RWPE1 (cell line): ENCODE measurements at places on chromosomes 6 and 20.
A peak's percentile ranks its signal among the peaks of the same experiment; 100 is the strongest.

- no peak for DNase-seq
Measured at GRCh38 chr20:12067686-12068085, 150.0 kb downstream of the BTBD3 start.

DNA sequence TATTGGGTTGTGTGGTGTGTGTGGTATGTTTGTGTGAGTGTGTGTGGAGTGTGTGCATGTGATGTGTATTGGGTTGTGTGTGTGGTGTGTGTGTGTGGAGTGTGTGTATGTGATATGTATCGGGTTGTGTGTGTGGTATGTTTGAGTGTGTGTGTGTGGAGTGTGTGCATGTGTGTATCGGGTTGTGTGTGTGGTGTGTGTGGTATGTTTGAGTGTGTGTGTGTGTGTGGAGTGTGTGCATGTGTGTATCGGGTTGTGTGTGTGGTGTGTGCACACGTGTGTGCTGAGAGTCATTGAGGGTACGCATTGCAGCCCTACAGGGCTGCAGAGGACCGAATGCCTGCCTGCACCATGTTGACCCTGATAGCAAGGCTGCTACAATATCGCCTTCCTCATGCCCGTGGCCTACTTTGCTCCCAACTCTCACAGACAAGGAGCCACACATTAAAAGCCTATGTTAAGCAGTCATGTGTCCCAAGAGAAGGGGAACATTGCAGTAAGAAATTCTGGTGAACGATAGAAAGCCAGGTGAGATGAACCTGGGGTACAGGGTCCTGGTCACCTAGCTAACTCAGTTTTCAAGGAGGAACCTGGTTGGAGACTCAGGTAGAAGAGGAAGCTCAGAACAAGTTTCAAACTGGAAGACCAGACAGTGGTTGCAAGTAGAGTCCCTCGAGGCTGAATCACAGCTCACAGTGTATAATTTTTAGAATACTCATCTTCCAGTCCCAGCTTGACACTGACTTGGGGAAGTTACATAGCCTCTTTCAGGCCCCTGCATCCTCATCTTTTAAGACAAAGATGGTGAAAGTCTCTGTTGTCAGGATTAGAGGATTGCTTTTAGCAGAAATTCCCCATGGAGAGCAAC lies 45.7 kb upstream of the TMEM170B start:
- DNase-seq: no peak

- DNase-seq: peak; percentile 29
Measured at GRCh38 chr6:100382031-100382430, 82.7 kb downstream of the SIM1 start.

GRCh38 chr6:3911130-3911529 lies 62.0 kb downstream of the FAM50B start:
- no peak for DNase-seq

- DNase-seq: no peak
Measured at GRCh38 chr6:107399935-107400334, 59.4 kb downstream of the PDSS2 start.

DNA sequence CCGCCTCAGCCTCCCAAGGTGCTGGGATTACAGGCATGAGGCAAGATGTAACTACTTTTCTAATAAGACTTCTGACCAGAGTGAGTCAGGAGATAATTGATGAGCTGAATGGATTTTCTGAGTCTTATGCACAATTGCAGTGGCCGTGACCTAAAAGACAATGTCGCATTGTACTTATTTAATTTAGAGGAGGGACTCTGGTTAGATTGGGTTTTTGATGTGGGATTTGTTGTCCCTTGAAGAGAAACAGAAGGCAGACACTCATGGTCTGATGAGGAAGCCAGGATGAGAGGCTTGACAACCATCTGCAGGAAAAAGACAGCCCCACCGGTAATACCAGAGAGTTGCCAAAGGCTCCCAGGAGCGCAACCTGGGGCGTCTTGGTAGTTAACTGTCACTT lies 68.0 kb downstream of the ISM1 start:
- no peak for DNase-seq

- no peak for DNase-seq
Measured at GRCh38 chr20:58993332-58994248, 12.5 kb downstream of the NELFCD start.

- no peak for DNase-seq
Measured at GRCh38 chr20:3800256-3800877, 4.3 kb downstream of the CDC25B start.

GRCh38 chr6:158457616-158458278 lies 102.1 kb upstream of the TMEM181 start:
- peak; percentile 55 for DNase-seq

GRCh38 chr6:158544428-158544827 lies 15.5 kb upstream of the TMEM181 start:
- no peak for DNase-seq

DNA sequence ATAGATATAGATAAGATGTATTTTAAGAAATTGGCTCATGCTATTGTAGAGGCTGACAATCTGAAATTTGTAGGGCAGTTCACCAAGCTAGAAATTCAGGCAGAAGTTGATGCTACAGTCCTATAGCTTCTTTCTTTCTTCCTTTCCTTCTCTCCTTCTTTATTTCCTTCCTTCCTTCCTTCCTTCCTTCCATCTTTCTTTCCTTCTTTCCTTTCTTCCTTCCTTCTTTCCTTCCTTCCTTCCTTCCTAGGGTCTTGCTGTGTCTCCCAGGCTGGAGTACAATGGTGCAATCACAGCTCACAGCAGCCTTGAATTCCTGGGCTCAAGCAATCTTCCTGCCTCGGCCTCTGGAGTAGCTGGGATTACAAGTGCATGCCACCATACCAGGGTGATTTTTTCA lies 55.3 kb downstream of the TFAP2A start:
- DNase-seq: no peak

DNA sequence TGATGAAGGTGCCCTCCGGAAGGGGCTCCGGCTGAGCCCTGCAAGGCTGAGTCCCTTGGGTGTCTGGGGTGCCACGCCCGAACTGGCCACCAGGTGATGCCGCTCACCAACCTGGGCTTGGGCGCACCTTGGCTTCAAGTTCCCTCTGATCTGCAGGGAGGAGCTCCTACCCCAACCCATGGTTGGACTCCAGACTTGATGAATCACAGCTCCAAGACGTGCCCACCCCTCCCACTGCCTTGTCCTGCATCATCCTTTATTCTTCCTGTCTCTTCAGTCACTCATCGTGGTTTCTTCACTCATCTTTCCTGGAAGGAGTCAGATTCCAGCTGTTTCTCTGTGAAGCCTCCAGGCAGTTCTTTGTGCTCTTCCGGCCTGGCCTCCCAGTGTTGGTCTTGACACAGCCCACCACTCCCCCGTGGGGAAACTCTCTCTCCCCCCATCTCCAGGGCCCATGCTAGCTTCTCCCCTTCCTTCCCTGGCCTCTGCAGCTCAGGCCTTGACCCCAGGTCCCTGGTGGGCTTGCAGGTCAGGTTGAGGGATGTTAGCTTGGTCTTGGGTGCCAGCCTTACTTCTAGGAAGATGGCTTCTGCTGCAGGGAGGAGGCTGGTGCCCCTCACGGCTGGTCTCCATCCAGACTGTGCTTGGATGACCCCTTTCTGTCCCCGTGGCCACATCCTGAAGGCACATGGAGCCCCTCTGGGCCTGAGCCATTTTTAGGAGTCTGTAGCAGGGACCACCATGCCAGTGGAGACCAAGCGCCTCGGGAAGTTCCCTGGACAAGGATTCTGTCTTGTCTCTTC lies 2.6 kb upstream of the ZBP1 start:
- peak; percentile 99 for DNase-seq

DNA sequence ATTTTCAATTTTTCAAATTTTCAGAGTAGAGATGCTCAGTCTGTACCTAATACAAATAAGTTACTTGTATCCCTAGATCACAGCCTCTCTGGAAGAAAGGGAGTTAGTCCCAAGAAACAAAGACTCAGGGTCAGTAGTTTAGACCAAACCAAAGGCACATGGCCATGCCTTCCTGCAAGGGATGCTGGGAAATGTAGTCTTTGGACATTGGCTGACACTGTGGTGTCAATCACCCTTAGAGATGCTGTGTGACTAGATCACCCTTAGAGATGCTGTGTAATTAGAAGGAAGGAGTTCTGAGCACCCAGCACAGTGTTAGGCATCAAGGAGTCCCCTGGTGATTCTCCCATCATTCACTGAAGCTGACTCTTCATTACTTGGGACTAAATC lies 202.1 kb downstream of the NFATC2 start:
- DNase-seq: no peak

GRCh38 chr6:66421570-66421969 lies 714.5 kb upstream of the EYS start:
- DNase-seq: peak; percentile 6

DNA sequence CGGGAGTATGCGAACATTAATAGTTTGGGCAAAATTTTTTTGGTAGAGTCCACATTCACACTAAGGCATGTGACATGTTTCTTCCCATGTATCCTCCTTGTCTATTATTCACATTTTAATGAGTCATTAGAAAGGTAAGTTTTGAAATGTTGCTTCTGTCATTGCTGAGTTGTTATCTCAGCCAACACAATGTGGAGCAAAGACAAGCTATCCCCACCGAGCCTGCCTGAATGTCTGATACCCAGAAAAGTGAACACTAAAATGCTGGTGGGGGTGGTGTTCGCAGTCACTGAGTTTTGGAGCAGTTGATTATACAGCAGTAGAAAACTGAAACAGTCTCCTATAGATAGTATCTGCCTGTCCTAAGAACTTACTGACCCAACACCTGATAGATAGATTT lies 68.3 kb upstream of the ASF1A start:
- DNase-seq: no peak

GRCh38 chr6:152166497-152166896 lies 359.0 kb downstream of the ESR1 start:
- DNase-seq: no peak

- DNase-seq: peak; percentile 19
Measured at GRCh38 chr6:36126553-36127458, 3.5 kb upstream of the MAPK13 start.

GRCh38 chr6:170036916-170037315 lies 254.0 kb downstream of the DLL1 start:
- no peak for DNase-seq

GRCh38 chr20:46221256-46221833 lies 87.0 kb downstream of the CDH22 start:
- no peak for DNase-seq

GRCh38 chr6:104955491-104955890 lies 1.4 kb upstream of the LIN28B start:
- no peak for DNase-seq
